ENCODE measurements at places on chromosomes 13 and 19. TPM values are rescaled to one million over a fixed set of nuclear protein-coding genes. Genes with fewer than 3 reads are reported as not detected.
A peak's percentile ranks its signal among the peaks of the same experiment; 100 is the strongest.

Gene ZSWIM9
- 9.0 TPM for polyA plus RNA-seq

Gene RASL11A
- polyA plus RNA-seq, result 26.3 TPM

- DNase-seq, result no peak
These were observed 2.6 kb downstream of the VSIG10L start for GRCh38 chr19:51339313-51339686.

DNA sequence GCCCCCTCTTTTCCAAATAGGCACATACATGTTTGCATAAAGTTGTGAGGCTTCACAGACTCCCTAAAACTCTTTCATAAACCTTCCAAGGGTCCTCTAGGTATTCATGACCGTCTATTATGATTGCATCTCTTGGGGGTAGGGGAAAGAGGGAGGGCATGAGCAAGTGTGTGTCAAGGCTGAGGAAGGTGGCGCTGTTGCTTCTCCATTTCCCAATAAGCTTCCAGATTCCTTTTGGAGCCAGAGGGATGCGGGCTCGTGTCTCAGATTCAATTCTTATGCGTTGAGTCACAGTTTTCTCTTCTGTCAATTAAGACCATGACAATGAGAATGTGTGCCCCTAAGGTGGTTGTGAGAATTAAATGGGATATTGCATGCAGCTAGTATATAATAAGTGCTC is 51.0 kb upstream of the CYP2A7 start:
- no peak for DNase-seq

Gene ZNF574
- 12.0 TPM for polyA plus RNA-seq

DNA sequence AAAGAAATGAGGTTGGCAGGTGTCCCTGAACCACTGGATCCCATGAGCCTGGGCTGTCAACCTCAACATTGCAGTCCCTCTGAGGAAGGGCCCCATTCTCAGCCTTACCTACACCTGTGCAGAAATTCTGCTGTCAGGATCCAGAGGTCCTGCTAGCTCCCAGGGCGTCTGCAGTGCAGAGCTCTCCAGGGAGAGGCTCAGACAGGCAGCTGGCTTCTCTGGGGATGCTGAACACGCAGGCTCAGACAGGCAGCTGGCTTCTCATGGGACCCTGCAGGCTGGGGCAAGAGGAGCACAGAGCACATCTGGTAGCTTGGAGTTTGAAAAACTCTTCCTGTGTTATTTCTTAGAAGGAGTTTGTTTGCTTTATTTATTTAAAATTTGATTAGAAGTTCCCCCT is 50.9 kb downstream of the TMEM255B start:
- DNase-seq, result no peak

DNA sequence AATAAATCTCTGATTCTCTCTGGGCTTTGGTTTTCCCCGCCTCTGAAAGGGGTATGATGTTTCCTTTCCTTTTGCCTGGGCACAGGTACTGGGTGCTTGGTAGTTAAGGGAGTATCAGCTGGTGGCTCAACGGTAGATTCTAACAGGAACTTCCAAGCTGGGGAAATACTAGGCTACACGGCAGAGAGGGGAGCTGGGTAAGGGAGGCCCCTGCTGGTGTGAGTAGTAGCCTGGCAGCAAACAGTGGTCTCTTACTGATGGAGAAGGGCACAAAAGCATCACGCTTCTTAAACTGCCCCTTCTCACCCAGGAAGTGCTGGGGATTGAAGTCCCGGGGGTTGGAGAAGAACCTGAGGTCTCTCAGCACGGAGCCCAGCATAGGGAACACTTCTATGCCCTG is 26.9 kb upstream of the CYP2A7 start:
- DNase-seq, result no peak

DNA sequence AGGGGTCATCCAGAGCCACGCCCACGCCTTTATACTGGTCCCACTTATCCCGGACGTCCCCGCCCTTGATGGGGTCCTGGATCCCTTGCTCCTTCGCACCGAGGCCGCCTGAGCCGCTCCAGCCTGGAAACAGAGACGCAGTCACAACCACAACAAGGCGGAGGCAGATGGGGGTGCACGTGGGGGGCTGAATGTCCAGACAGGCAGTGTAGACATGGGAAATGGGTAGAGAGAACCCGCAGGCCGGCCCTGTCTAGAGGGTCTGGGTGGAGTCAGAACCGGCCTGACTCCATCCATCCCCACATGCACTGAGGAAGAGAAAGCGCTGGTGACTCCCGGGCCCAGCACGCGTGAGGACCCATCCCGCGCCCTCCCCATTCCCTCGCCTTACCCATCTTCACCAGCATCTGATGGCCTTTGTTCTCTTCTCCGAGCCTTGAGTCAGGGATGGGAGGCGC is 23.0 kb downstream of the CHERP start:
- no peak for DNase-seq

GRCh38 chr19:18259893-18260292 is 14.4 kb downstream of the IQCN start:
- no peak for DNase-seq

Gene CYP4F11
- 0.42 TPM for polyA plus RNA-seq

DNA sequence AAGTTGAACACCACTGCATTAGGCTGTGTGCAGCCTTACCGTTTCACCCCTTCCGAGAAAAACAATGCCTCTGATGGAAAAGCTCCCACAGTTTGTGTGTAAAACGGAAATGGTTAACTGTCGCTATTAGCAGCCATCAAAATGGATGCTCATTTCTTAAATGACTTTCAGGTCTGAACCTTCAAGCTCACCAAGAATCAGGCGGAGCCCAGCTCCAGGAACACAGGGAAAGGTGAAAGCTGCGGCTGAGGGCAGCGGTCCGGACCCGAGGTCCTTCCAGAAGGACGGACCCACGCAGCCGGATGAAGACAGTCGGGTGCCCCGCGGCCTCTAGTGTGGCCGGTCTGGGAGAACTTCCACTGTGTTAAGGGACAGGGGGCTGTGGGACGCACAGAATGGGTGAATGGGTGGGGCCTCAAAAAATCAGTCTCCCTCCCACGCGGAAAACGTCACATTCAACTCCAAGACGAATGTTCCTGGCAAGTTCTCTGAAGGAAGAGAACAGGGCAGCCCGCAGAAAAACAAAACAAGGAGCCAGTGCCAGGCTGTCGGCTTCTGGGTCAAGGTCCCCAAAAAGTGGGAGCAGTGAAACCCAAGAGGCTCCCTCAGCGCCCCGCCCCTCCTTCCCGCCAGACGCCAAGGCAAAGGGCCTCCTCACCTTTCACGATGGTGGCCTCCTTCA is 4.9 kb downstream of the IRS2 start:
- DNase-seq, result no peak

GRCh38 chr13:23557733-23558132 is 12.5 kb upstream of the TNFRSF19 start:
- DNase-seq, result no peak

DNA sequence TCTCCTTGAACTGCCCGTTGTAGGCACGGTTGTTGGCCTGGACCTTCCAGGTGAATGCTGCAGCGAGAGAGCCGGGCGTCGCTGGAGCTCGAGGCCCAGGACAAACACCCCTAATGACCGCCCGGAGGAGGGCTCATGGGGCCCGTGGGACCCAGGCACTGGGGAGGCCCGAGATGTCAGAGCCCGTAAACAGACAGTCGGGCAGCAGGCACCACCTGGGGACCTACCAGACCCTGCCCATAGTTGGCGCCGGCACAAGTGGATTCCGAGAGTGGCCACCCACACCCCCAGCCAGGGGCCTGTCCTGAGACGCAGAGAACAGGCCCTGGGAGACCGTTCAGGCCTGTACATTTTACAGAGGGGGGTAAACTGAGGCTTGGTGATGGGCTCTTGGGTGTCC is 2.4 kb downstream of the ATP8B3 start:
- DNase-seq, result no peak

DNA sequence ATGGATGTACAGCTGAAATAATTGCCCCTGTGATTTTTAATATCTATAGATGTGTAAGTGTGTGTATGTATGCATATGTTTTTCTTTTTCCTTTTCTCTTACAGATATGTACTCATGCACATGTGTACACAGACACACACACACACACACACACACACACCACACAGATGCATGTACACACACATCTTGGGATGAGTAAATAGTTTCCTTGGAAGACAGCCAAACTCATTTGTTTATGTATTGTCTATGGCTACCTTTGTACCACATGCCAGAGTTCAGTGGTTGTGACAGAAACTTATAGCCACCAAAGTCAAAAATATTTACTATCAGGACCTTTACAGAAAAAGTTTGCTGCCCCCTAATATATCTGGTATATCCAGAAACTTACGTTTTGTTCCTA is 192.6 kb downstream of the MAB21L1 start:
- DNase-seq, result no peak

DNA sequence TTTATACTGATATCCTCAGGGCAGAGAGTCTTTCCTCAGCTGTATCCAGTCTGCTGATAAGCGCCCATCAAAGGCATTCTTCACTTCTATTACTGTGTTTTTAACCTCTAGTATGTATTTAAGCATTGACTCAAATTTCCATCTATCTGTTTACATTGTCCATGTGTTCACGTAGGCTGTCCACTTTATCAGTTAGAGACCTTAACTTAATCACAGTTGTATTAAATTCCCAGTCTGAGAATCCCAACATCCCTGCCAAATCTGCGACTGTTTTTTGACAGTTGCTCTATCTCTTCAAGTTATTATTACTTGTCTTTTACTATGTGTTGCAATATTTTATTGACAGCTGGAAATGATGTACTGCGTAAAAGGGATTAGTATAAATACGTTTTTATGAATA is 1613.7 kb upstream of the MIR17HG start:
- no peak for DNase-seq

DNA sequence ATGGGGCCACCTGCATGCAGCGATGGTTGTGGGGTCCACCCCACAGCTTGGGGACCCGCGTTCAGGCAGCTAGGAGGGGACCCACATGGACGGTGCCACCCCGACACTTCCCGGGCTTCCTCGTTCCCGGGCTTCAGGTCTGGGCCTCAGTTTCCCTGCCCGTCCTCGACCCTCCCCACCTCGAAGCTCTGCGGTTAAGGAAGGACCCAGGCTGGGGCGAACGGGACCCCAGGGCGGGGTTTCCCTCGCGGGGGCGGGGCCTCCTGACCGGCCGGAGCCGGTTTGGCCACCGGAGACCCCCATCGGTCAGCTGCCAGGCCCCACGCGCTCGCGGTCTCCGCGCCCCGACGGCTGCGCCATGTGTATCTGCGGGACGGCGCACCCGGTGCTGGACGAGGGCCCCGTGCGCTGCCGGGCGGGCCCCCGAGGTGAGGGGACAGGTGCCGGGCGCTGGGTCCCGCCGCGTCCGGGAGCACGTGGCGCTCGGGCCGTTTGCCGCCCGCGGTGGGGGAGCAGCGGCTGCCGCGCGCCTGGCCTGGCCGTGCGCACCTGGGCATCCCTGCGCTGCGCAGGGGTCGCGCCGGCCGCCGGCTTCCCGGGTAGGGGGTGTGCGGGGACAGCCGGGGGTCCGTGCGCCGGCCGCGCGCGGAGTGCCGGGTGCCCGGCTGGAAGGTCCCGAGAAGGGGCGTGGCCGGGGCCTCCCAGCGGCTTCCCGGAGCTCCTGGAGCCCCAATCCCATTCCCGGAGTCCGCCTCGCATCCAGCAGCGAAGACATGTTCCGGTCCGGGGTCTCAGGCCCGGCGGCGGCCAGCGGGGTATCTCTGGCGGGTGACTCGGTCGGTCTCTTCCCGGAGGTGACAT is 4.2 kb downstream of the ARHGAP45 start:
- DNase-seq, result no peak

DNA sequence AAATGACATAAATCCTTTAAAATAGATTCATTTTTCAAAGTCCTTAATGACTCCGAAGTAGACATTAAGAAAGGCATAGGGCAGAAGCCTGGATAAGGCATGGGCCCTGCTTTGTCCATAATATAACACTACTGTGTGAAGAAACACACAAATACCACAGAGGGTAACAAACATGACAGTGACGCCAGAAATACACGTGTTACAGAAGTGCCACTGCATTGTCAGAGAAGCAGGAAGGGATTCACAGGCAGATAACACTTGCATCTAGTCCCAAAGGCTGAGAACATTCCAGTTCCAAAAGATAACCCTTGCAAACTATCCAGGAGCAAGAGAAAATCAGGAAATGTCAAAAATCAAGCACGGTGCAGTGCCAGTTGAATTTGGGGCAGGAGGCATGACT is 633.2 kb downstream of the LIG4 start:
- no peak for DNase-seq

DNA sequence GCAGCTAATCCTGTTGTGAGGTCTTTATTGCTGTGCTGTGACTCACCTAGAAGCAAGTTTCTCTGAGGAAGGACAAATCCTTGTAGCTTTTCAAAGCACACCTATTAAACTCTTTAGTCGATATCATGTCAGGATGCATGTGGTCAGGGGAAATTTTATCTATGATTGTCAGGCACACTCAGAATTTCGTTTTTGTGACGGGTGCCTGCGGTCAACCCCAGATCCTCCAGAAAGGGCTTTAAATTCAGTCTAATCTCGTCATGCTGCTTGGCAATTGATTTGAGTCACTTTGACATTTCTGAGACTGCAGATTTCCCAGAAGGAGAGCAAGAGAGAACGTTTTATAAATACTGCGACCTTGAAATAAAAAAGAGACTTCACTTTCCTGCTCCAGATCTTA is 316.9 kb downstream of the FGF9 start:
- DNase-seq, result no peak

DNA sequence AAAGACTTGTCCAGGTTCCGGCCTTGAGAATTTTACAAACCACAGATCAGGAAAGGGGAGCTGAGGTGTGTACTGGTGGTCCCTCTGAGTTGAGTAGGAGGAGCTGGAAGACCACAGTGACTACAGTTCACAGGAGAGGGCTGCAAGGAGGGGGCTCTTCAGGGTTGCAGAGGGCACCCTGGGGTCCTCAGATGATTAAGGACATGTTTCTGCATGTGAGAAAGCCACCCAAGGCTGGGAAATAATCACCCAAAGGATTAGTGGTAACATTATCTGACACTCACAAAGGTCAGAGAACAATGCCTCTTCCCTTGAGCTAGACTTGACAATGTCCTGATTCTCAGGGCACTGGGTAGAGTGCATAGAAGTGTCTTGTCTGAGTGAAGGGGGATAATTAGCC is 540.4 kb downstream of the IRS2 start:
- DNase-seq, result no peak

Gene RAB3A
- 3.8 TPM for polyA plus RNA-seq

- no peak for DNase-seq
These were observed at the start of gene NKPD1 for GRCh38 chr19:45160870-45161737. Gene NKPD1, minus strand, starts transcription at chr19:45160982. Its CDS starts 832 bp downstream, at chr19:45160150.

Gene IGSF23
- polyA plus RNA-seq, result 0.83 TPM

GRCh38 chr13:95146486-95146885 is 154.8 kb downstream of the ABCC4 start:
- DNase-seq, result no peak

GRCh38 chr19:38134540-38135149 is 89.4 kb downstream of the DPF1 start:
- peak; percentile 22 for DNase-seq

- no peak for DNase-seq
These were observed 198.1 kb downstream of the FGF14 start for GRCh38 chr13:102203718-102204117.

- DNase-seq, result no peak
These were observed 5.1 kb upstream of the TGFBR3L start for GRCh38 chr19:7909471-7910067.

Gene SPACA4
- not detected for polyA plus RNA-seq

Gene ICAM5
- polyA plus RNA-seq, result 0.08 TPM

DNA sequence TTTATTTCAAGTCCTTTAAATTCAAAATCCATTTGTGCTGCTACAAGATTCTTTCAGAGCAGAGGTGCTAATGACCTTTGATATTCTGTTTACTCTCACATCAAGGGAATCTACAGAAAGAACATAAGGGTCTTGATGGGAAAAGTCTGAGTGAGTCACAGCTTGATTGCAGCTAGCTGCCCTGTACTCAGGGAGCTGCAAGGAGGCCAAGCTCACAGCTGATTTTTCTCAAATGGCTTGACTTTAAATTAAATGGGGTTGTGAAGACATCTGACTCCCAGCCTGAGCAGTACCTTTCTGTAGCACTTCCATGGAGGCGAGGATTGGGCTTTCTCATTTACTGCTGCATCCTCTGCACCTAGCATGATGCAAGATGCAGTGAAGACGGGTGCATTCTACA is 62.5 kb downstream of the RAP2A start:
- DNase-seq, result no peak
